ENCODE measurements at places on chromosomes 6 and 20.

- DNase-seq, result no peak
Measured at GRCh38 chr6:157579467-157580031, 198.6 kb downstream of the ZDHHC14 start.

DNA sequence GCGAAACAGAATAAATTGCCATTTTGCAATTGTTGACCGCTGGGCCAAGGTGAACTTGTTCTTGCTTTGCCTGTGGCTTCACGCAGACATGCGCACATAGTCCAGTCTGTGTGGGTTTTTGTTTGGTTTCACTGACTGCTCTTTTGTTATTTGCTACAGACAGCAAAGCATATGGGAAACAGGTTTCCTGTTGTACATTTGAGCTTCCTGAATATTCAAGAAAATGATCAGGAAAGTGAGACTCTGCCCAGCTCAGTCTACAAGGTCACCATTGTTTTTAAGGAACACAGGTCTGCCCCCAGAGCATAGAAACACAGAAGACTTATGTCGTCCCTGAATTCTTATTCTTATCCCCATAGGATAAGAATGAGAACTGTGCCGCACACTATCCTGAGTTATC, 55.6 kb downstream of the SASH1 start:
- no peak for DNase-seq

- DNase-seq, result no peak
Measured at GRCh38 chr6:108656836-108657235, 96.1 kb downstream of the FOXO3 start.

DNA sequence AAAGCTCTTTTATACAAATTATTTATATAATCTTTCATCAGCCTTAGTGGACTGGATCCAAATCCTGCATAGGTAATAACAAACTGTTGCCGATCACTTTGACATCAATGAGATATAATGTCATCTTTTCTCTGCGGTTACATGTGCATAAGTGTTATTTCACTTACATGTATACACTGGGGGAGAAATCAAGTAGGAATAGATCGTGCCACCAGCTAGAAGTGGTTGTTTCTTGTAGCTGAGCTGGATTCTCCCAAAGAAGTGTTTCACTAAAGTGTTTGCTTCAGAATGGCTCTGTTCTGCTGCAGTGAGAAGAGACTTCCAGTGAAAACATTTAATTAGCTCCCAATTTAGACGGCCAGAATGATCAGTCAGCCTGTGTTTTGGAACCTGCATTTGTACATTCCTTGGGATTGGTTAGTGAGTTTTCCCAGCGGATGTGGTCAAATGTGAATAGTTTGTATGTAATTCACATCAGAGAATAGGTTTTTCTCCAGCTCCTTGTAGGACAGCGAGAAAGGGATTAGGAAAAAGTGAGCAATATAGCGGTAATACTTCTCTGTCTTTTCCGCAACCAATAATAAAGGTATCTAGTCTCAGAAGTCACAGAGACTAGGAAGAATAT, 163.1 kb upstream of the CCN2 start:
- DNase-seq, result no peak

DNA sequence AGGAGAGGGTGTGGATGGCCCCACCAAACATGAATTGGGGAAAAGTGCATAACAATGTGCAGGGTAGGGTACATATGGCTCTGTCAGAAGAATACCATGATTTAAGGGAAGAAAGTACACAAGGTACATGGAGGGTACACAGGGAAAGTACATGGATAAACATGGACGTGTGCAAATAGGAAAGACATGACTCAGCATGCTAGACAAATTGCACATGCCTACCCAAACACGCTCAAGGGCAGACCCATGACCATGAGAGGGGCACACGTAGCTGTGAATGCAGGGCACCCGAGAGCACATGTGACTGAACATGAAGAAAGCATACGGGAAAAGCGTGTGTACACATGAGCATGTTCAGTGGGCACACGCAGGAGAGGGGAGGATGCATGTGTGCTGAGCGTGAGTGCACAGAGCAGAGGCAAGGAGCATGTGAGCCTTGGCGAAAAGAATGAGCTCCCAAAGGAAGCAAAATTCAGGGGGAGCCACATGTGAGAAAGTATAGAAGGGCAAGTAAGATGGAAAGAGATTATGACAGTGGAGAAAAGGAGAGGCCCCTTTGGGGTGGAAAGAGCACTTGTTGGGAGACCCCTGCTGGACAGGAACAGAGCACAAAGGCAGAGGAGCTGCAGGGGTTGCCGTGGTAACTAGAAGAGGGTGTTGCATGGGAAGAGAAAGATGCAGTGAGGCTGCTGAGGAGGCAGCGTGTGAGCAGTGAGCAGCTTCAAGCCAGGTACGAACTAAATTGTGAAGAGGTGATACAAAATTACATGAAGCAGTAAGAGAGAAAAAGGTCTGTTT, 17.8 kb downstream of the OR2H2 start:
- DNase-seq, result no peak

GRCh38 chr6:161407581-161407980, 133.7 kb upstream of the AGPAT4 start:
- DNase-seq, result no peak

DNA sequence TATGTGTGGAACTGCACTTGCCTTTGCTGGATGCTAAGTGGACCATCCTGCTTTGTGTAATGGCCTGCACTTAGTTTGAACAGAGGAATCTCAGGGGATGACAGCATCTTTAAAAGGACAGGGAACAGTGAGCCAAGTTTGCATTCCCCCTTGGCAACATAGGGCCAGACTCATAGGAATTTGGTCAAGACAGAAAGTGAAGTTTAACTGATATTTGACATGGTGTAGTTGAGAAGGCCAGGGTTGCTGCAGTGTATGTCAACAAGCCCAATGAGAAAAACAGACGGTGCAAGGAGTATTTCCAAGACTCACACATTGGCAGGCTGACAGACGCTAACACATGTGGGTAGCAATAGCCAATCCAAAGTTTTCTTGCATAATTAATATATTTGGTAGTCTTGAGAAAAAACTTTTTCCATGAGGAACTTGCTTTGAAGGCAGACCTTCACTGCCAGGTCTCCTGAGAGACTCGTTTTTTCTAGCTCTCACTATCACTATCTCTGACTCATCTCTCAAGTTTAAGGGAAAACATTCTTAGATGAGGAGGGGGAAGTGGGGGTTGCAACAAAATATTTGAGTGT, 213.8 kb downstream of the IBTK start:
- DNase-seq, result no peak

GRCh38 chr6:158031381-158032353, 50.0 kb downstream of the SYNJ2 start:
- DNase-seq, result no peak

DNA sequence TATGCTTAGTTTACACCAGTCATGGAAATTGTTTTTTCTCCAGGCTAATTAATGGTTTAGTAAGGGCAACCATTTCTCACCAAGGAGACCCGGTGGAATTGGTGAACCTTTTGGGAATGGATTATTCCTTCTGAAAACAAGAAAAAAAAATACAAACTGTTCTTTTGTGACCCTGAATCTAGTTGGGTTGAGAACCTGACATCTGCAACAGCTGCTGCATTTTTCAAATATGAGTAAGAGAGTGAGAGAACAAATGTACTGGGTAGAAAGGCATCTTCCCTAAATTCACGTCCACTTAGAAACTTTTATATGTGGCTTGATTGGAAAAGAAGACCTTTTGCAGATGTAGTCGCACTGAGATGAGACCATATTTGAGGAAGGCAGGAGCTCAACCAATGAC, 553.4 kb upstream of the EPHA7 start:
- no peak for DNase-seq

DNA sequence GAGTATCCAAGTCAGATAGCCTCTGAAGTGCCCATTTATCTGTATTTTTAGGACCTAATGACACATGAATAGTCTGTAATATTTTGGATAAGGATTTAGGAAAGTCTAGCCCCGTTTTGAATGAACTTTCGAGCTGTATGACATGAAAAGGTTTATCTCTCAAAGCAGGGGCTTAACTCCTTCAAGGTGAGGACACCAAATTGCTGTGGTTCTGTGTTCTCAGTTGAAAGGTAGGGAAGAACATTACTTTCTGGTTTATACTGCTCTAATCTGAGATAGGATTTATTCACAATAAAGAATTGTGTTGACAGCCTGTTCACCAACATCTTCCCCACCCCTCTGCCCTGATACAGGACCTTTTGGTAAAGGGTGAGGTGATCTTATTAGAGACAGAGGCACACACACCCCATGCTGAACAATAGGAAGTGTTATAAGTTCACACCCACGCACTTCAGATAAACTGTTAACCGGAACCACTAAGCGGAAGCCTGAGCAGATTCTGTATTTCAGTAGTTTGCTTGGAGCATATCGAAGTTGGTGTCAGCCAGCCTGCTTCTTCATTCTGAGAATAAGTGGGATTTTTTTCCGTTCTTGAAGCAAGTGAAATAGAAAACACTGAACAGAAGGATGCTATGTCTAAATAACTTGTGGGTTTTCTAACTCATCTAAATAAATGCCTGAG, 223.3 kb downstream of the TMEM242 start:
- peak; percentile 17 for DNase-seq

GRCh38 chr6:143964674-143965081, 43.4 kb downstream of the PLAGL1 start:
- DNase-seq, result no peak

- no peak for DNase-seq
Measured at GRCh38 chr6:153103319-153103655, 27.8 kb downstream of the RGS17 start.

DNA sequence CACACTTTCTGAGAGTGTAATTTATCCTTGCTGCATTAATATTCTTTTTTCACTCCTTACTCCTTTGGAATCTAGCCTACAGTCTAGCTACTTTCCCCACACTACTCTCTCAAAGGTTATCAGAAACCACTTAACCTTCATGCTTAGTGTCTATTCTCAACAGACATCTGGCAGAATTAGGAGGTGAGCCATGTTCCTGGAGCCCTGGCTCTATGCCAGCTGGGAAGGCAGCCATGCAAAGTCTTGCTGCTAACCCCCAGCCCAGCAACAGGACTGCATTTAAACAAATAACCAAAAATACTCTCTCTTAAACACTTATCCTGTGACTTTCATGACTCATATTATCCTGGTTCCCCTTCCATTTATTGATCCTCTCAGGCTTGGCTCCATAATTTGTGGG, 260.2 kb downstream of the BCKDHB start:
- DNase-seq, result no peak

DNA sequence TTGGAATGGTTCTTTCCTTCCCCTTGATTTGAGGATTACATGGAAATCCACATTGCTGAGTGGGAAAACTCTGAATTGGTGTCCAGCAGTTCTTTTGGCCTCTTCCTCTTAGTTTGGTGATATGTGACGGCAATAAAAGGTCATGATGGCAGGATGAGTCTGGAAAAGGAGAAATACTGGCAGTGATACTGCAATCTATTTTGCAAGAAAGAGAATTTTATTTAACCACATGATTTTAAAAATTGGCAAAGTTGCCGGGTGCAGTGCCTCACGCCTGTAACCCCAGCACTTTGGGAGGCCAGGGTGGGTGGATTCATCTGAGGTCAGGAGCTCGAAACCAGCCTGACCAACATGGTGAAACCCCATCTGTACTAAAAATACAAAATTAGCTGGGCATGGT, 73.1 kb downstream of the ADTRP start:
- no peak for DNase-seq

DNA sequence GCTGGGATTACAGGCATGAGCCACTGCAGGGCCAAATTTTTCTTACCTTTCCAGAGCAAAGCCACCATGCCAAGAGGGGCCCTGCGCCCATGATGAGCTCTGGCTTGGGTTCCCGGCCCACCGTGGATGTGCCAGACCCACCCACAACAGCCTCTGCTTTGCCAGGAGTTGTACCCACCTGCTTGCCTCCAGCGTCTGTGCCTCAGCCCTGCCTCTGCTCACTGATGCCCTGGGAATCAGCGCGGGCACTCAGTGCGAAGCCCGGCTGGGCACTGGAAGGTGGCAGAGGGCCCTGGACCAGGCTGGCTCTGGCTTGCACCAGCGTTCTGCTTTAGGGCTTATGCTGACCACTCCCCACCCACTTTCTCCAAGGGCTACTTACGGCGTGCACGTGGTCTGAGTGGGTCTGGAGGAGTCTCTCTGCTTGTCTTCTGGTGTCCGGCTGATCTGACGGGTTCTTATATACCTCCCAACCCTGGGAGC, at the start of gene MLN:
Gene MLN (minus strand): TSS at position 433 of the 483 bp plus-strand sequence. CDS start 2,840 bp downstream, outside the sequence.
- DNase-seq, result no peak

DNA sequence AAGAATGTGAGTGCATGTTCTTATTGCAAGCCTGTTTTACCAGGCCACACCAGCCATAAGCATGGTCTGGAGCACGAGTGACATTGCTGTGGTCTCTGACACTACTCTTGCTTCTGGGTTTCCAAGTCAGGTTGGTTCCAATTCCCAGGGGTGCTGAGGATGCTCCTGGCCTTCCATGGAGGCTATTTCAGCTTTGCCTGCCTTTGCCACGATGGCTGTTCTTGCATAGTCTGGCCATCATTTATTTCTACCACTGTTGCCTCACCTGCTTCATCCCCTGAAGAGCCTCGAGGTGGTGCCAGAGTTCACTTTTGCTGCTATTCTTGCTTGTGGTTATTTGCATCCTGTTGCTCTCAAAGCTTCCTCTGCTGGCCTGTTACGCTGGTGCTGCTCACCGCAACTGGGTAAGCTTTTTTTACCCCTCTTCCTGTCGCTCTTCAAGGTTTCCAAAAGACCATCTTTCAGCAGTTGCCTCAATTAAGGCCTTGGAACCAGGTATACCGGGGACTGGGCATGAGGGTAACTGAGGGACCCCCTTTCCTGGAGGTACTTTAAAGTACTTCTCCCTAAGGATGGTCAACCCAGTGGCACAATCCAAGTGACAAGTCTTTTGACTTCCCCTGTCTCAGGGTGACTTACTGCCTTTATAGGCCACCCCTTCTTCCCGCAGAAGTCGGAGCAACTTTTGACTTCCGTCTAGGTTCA, 64.5 kb downstream of the AKAP7 start:
- peak; percentile 46 for DNase-seq

DNA sequence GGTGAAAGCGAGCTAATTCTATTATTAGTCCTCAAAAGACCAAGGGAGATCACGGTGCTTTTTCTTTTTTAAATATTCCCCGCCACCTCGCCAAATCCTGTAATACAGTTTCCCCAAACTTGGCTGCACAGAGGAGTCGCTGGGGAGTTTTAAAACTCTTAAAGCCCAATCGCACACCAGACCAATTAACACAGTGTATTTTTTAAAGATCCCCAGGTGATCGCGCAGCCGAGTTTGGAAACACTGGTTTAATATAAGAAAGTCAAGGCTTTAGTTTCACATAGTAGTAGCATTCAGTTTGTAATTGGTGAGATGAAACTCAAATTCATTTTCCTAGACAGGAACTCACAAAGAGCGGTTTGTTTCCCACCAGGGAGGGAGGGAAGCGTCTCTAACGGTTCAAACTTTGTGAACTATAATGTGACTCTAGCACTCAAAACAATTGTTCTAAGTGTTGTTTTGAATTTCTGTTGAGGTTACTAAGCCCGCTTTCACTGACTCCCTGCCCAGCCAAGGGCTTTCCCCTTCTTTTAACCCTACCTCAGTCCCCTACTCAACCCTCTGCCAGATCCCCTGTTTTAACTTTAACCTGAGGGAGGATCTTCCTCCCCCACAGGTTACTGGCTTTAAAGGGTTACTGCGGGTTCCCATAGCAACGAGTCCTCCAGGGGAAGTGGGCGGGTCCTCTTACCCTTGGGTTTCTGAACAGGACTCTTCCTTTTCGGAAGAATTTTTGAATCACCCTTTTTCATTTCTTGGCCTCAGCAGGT, 25.7 kb upstream of the BTBD3 start:
- DNase-seq, result no peak

Measured in activated naive CD8-positive, alpha-beta T cell treated with anti-CD3 and anti-CD28 coated beads, Interleukin-2, amount 50 U/mL, for 16 hours (primary cell).